GM12865 (cell line): ENCODE measurements at places on chromosomes 3 and 15.
A peak's percentile ranks its signal among the peaks of the same experiment; 100 is the strongest.

DNA sequence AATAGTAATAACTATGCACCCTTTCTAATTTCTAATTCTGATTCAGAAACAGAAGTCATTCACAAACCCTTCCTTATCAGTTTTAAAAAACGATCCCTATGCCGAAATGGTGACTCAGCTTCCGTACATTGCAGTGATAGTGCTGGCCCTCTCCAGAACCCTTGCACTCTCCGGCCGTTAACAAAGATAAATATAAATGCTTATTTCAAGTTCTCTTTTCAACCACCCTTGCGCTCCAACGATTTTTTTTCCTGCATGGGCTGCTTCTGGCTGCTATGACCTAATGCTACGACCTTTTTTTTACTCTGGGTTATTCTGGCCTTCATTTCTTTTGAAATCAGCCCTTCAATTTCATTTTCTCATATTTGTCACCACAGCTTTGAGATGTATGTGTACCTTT is 646.2 kb downstream of the NTRK3 start:
- no peak for DNase-seq

- no peak for DNase-seq
Observed at GRCh38 chr3:77780278-77780996, 740.5 kb downstream of the ROBO2 start.

- no peak for DNase-seq
Observed at GRCh38 chr15:92520914-92521623, 127.4 kb downstream of the ST8SIA2 start.

- no peak for DNase-seq
Observed at GRCh38 chr15:70426096-70426821, 328.5 kb upstream of the TLE3 start.

DNA sequence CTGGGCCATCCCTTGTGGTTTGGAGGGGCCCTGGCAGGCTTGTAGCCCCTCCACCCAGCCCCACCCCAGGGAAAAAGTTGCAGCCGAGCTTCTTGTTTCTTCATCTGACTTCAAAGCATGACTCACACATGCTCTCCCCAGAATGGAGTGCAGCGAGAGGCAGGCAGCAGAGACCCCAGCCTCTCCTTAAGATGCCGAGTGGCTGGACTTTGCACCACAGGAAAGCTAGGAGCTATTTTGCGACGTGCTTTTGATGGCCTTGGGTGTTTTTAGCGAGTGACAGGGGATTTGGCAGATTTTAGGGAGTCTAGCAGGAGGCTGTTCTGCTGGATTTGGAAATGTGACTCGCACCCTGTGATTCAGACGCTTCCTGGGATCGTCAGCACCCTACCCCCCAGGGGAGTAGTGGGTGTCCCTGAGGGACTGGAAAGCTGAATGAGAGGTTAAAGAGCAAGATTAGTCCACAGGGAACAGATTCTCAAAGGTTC is 14.2 kb downstream of the BAHD1 start:
- no peak for DNase-seq

DNA sequence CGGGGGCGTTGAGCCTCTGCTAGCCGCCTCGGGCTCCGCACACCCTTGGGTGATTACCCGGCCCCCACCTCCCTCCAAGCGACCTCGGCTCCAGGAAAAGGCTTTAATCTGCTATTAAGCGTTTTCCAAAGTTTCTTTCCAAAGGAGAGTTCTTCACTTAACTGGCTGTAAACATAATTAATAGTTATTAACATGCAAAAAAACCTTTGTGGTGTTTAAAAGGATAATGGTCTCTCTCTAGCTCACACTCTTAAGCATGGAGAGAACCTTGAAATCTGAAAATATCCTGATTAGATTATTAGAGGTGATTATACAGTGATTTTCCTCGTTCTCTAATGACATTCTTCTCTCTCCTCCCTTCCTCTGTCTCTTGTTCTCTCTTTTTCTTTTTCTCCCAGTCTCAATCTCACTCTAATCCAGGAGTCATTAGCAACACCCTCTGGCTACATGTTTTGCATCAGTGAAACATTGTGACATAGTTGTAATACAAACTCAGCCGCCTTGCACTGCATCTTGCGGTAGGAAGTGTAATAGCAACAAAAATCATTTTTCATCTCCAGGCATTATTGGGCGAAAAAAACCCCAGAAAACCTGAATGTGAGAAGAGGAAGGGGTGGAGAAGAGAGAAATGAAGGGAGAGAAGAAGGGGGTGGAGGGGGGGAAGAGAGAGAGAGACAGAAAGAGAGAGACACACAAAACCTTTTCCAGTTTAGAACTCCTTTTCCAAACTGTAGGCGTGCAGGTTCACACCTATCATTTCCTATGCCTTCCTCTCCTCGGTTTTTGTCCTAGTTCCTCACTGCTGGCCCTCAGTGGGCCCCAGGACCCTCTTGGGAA is 24.4 kb downstream of the NR2F2 start:
- no peak for DNase-seq

DNA sequence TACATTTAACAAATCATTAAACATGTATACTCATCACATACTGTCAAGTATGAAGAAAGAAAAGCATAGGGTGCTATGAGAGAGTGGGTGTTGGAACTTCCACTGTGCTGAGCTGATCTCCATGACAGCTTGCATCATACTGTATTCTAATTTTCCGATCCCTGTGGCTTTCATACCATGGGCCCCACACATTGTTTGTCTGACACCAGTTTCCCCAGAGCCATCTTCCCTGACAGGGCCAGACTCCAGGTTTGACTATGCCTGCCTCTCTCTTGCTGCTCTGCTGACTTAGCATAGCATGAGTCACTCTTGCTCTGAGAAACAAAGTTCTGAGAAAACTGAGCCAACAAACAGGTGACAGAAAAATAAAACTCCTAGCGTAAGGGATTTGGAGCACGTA is 37.0 kb upstream of the CASR start:
- peak; percentile 69 for DNase-seq

- no peak for DNase-seq
Observed at GRCh38 chr15:70140025-70140542, 42.4 kb upstream of the TLE3 start.

GRCh38 chr3:49339581-49339940 is 292 bp downstream of the USP4 start:
- no peak for DNase-seq

- DNase-seq, result no peak
Observed at GRCh38 chr3:120854908-120855526, 53.0 kb upstream of the STXBP5L start.

- DNase-seq, result peak; percentile 47
Observed at GRCh38 chr3:45143673-45144671, 2.2 kb downstream of the CDCP1 start.

DNA sequence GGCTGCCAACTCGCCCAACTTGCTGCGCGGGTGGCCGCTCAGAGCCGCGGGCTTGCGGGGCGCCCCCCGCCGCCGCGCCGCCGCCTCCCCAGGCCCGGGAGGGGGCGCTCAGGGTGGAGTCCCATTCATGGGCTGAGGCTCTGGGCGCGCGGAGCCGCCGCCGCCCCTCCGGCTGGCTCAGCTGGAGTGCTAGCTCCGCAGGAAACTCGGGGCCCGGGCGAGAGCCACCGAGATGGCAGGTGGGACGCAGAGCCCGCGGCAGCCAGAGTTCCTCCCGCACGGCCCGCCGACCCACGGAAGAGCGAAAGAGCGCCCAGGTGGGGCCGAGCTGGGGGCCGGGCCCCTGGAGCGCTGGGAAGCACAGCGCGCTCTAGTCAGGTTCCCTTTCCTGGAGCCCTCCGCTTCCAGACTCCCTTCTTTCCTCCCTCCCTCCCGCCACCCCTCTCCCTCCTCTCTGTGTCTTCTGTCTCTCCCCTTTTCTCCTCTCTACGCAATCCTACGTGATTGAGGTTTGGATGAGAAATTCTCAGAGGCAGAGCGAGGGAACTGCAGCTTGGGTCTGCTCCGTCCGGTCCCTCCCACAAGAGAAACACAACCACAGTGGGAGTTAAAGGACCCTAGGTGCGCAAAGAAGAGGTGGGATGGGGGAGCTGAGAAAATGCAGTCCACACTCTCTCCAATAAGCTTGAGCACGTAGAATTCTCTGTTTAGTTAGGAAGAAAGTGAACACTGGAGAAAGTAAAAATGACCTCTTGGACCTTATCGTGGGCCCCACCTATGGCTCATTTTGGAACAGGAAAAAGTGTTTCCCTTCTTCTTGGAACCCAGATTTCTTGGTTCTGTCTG is 317.3 kb downstream of the FGF12 start:
- no peak for DNase-seq

GRCh38 chr3:188220988-188221818 is 67.2 kb downstream of the LPP start:
- DNase-seq, result no peak

- no peak for DNase-seq
Observed at GRCh38 chr15:91126080-91126479, 26.0 kb downstream of the SV2B start.

DNA sequence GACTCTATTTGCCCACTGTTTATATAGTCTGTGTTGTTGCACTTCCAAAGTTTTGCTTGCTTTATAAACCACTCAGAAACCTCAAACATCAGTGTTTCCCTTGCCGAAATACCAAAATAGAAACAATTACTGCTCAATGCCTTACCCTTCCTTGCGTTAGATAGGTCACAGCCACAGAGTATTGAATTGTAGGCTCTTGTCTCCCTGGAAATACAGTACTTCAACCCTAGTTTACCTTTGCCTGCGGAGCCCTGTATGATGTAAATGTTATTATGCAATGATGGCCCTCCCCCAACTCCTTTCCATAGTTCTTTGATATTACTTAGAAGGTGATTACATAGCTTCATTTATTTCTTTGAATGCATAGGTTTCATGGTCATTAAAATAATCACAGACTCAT is 44.2 kb downstream of the SOX2 start:
- DNase-seq, result no peak
